Foreskin keratinocyte (primary cell): ENCODE measurements at places on chromosomes 5 and 9. TPM values are rescaled to one million over a fixed set of nuclear protein-coding genes. Genes with fewer than 3 reads are reported as not detected.

GPRIN1 gene
- polyA plus RNA-seq: 11.1 and 11.4 TPM in 2 replicates

RICTOR gene
- 1.2 and 1.5 TPM in 2 replicates for polyA plus RNA-seq

DNA sequence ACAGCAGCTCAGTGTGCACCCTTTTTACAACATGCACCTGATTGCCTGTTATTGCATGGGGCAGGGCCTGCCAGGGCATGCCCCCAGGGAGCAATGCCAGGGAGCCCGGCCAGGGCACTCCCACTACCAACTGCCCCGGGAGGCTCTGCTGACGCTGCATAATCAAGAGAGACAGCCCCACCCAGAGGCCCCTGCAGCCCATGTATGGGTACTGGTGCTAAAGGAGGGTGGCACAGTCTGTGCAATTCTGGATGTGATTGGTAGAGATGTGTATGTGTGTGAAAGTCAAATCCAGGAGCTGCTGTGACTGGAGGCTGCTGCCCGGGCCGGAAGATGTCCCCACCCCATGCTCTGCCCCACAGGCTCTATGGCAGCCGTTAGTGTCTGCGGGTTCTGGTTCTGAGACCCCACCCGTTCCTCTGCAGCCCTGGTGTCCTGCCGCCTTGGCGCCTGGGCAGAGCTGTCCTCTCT is 3.9 kb upstream of the NEURL1B start:
- DNase-seq: peak; percentile 80

DNA sequence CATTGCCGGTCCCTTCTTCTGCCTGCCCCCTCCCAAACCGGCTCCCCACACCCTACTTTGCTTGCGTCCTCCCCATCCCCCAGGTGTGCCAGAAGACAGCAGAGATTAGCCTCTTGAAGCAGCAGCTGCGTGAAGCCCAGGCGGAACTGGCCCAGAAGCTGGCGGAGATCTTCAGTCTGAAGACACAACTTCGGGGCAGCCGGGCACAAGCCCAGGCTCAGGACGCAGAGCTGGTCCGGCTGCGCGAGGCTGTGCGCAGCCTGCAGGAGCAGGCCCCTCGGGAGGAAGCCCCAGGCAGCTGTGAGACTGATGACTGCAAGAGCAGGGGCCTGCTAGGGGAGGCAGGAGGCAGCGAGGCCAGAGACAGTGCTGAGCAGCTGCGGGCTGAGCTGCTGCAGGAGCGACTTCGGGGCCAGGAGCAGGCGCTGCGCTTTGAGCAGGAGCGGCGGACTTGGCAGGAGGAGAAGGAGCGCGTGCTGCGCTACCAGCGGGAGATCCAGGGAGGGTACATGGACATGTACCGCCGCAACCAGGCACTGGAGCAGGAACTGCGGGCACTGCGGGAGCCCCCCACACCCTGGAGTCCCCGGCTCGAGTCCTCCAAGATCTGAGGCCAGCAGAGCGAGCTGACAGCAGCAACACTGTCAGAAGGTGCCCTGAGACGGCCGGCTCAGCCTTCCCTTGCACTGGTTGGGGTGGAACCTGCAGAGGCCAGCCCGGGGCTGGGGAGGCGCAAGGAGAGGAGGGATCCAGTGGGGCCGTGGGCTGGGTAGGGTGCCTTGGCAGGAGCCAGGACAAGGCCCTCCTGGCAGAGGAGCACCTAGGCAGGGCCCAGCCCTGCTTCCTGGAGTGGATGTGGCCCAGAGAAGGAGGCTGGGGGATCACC is 8.3 kb downstream of the N4BP3 start:
- no peak for DNase-seq

DNA sequence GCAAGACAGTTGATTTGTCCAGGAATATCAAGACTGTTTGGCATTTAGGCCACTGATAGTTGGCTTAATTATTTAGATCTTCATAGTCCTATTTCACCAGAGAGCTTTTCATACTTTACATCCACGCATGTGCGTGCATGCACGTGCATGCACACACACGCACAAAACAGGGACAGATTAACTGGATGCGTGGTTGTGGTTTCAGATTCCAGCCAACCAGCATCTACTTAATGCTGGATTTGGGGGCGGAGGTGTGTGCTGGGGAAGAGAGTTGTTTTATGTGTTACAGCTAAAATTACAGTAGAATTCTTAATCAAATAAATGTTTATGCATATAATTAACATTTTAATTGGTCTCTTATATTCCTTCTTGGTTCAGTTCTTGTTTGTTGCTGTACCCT is 7.3 kb downstream of the RNF14 start:
- DNase-seq: peak; percentile 46

DNA sequence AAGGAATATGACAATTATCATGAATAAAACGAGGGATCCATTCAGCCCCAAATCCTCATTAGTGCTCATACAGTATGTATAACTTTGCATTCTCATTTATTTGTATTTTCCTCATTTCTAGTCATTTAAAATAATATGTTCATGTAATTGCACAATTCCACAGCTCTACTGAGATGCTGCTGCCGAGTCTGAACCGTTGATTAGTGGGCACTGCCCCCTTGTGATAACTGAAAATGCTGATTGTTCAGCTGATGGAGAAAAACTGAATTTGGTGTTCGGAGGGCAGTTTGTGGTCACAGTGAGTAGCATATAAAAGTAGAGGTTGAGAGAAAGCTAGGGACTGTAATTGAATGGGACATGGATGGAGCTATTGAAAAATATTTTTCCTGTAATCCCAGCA is 12.2 kb upstream of the GPR151 start:
- no peak for DNase-seq

DNA sequence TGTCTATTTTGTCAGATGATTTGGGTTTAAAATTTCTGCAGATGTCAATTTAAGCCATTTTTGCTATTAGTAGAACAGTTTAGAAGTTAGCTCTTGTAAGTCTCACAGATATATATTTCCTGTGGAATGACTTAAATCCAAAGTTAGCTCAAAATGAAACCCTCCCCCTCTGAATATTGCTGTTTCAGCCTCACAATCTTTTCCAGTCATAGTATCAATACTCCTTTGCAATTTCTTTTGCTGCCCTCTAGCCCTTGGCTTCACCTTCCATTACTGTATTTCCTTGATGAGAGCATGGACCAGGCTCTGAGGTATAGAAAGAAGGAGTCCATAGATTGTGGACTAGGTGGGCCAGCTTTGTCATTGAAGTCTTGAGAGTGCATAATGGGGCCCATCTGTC is 124.4 kb downstream of the ATG10 start:
- no peak for DNase-seq

GRCh38 chr5:149028984-149029383 is 33.9 kb downstream of the SH3TC2 start:
- DNase-seq: no peak
